Mucosa of descending colon (tissue), 3 donors: ENCODE measurements at places on chromosomes 5 and 9. TPM values are rescaled to one million over a fixed set of nuclear protein-coding genes. Genes with fewer than 3 reads are reported as not detected.

Gene PCDHGA2
- 0.41 TPM for total RNA-seq

Gene SEMA5A
- 33.6 TPM for total RNA-seq

Gene TMEM174
- total RNA-seq: not detected

Gene MARCHF3
- 52.8 TPM for total RNA-seq

Gene CTSV
- 1.5 TPM for total RNA-seq

Gene FAM81B
- not detected for total RNA-seq

Gene CEP78
- total RNA-seq: 11.2 TPM

Gene PCDHB9
- 2.4 TPM for total RNA-seq

Gene RANBP6
- total RNA-seq: 9.8 TPM

Gene DPM2
- total RNA-seq: 23.0 TPM

Gene PLPP7
- 9.7 TPM for total RNA-seq

Gene AIF1L
- 5.0 TPM for total RNA-seq

Gene TMC1
- total RNA-seq: 0.19 TPM

Gene ANKRD31
- 0.17 TPM for total RNA-seq

Gene ELOVL7
- total RNA-seq: 8.9 TPM

Gene SLC36A2
- total RNA-seq: not detected

Gene NR5A1
- not detected for total RNA-seq

Gene IL9
- not detected for total RNA-seq

Gene CCDC183
- 38.0 TPM for total RNA-seq

Gene SLC46A2
- not detected for total RNA-seq

Gene DMRT3
- not detected for total RNA-seq

Gene ATP10B
- total RNA-seq: 211 TPM

Gene PRELID2
- 151 TPM for total RNA-seq

Gene GPR150
- total RNA-seq: 0.49 TPM

Gene APBA1
- total RNA-seq: 14.4 TPM

Gene BRINP1
- total RNA-seq: 0.29 TPM

Gene PHF19
- total RNA-seq: 9.8 TPM

Gene WDR38
- not detected for total RNA-seq

Gene DMGDH
- 3.6 TPM for total RNA-seq

Gene RAD50
- total RNA-seq: 35.3 TPM

Gene CDH18
- total RNA-seq: 0.76 TPM

Gene IL13
- total RNA-seq: not detected

Gene DAP
- 63.7 TPM for total RNA-seq

Gene RNF20
- total RNA-seq: 58.9 TPM

Gene LHX6
- 5.1 TPM for total RNA-seq

Gene FBP2
- not detected for total RNA-seq

Gene ZNG1E
- 46.0 TPM for total RNA-seq
